ENCODE measurements at places on chromosomes 1 and 21. TPM values are rescaled to one million over a fixed set of nuclear protein-coding genes. Genes with fewer than 3 reads are reported as not detected.

- DNase-seq: no peak
These were observed 377.8 kb downstream of the USH2A start for GRCh38 chr1:216045400-216045799.

- DNase-seq: no peak
These were observed 1.6 kb upstream of the PFKL start for GRCh38 chr21:44298301-44298700.

GRCh38 chr21:35298757-35299156 is 249.7 kb upstream of the RUNX1 start:
- DNase-seq: no peak

- no peak for DNase-seq
These were observed 53.6 kb downstream of the KIAA1614 start for GRCh38 chr1:180966312-180966711.

GRCh38 chr1:100184536-100184935 is 6.5 kb upstream of the LRRC39 start:
- DNase-seq: no peak

GRCh38 chr1:230270185-230270558 is 156.0 kb downstream of the PGBD5 start:
- peak; percentile 23 for DNase-seq

DNA sequence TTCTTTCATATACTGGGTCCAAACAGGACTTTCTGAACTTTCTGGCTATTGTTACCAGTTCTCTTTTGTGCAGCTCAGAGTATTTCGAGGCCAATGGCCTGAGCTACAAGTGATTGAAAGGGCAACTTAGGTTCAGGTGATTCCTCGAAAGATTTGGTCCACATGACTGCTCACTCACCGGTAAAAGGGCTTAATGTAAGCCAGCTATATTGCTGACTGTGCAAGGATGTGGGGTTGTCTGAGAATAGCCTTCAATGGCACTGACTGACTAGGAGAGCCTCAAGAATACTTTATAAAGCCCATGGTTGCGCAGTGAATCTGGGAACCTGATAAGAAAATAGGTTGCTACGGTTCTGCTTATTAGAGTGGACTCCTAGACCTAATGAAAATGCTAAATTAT is 269.0 kb downstream of the SEC16B start:
- DNase-seq: no peak

DNA sequence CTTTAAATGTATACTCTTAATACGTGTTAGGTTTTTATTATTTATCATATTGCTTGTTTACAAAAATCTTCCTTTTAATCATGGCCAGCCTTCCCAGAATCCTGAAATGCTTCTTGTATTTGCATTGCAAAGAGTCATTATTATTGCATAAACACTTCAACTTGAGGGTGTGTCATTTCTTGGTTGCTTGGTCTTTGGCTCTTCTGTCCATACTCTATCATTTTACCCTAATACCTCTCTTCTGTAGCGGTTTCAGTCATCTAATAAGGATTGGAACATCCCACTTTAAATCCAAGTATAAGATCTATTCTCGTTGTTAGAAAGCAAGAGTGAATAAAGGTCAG is 200.6 kb upstream of the CACYBP start:
- no peak for DNase-seq

DNA sequence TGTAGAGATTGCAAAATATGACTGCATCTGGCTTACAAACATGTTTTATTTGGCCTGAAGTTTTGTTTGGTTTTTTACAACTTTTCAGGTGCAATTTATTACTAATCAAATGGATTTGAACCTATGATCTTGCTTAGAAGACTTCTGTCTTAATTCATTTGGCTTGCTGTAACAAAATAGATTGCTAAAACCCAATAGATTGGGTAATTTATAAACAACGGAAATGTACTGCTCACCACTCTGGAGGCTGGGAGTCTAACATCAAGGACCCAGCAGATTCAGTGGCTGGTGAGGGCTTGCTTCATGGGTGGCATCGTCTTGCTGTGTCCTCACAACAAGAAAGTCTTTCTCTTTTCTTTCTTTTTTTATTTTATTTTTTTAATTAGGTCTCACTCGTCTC is 72.9 kb downstream of the LBR start:
- no peak for DNase-seq

- DNase-seq: no peak
These were observed 37.5 kb upstream of the KCNA10 start for GRCh38 chr1:110556471-110556807.

DNA sequence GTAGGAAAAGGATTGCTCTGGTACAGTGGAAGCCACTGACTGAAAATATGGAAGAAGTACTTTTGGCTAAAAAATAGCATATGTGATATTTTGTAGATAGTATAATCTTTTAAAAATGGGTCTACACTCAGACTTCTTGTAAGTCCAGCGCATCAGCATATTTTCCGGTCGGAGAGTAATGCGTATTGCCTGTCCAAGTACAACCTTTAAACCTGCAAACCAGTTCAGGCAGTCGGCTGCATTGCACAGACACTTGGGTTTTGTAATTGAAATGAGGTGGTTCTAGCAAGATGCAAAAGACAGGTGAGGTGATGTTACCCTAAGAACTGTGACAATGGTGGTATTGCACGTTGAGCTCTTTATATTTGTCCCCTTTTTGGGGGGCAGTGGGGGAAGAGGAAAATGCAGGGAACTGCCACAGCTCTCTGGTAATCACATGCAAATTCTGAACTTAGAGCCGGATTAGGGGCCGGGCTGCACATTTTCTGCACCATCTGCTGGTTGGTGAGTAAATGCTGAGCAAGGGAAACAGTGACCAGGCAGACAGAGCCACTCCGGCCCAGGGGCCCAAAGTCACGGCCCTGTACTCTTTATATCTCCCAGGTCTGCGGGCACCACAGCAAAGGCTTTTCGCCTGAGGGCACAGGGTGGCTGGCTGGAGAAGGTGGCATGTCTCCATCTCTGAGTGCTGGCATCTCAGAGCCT is 2.3 kb downstream of the GPR137B start:
- DNase-seq: no peak

Gene GPR25
- 0.50 TPM for total RNA-seq

Gene TPTE
- total RNA-seq: not detected

Gene PTAFR
- 27.1 TPM for total RNA-seq

Gene CA6
- total RNA-seq: not detected

Gene HSD3B1
- total RNA-seq: not detected

Gene LAMC2
- 0.37 TPM for total RNA-seq

Gene AMY1C
- total RNA-seq: not detected

Gene CASQ1
- total RNA-seq: 0.91 TPM
